Neural crest cell (in vitro differentiated cells): ENCODE measurements at places on chromosomes 7 and 10.

DNA sequence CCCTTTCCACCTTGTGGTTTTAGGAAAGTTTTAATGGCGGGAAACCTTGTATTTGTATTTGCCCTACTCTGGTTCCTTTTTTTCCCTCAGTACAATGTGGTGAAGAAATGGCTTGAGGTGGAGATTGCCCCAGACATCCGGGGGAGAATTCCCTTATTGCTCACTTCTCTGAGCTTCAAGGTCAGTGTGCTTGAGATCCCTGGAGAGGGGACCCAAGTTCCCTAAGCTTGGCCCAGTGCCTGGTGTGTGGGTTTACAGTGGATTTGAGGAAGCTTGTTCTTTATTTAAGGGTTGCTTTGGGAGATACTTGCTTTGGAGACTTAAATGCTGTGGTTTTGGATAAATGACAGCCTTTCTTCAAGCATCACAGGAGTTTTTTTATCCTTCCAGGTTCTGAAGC, 18.3 kb downstream of the CALHM2 start:
- DNase-seq: no peak

DNA sequence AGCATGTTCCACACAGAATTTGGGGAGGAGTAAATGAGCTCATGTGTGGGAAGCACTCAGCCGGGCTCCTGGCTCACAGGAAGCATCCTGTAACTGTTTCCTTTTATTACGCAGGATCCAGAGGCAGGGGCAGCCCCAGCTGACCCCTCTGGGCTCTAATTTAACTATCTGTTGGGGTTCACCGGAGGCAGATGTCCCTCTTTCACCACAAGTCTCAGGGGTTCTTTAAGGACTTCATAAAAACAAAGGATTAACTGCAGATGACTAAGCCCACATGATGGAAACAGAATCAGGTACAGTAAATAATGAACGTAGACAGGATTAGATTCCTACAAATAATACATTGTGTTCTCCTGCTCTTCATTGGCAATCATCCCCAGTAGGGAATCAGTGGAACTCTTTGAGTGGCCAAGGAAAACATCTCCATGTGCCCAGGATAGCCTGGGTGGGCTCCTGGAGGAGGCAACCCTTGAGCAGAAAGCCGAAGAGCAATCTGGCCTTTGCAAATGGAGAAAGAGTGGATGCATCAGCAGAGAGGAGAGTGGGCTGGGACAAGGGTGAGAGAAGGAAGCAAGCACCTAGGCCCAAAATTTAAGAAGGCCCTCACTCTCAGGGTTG, 24.6 kb downstream of the TBXAS1 start:
- DNase-seq: no peak

- DNase-seq: no peak
These were observed 110.7 kb downstream of the RNF32 start for GRCh38 chr7:156751319-156751718.

DNA sequence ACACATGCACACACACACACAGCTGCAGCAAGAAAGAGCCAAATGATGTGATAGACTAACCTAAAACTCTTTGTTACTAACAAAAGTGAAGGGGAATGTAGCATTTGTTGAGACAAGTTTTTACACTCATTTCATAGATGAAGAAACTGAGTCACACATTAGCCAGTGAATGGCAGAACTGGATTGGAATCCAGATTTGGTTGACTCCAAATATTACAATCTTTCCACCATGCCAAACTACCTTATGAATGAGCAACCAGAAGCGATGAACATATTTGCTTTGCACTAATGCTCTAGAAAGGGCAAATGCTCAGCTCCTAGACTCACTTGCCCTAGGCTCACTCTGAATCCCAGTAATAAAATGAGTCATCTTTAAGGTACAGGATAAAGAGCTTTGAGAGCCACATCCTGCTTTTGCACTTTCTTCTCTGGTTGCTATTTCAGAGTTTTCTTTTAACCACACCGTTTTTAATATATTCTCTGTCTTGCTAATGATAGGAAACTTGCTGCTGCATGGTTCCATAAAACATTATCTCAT, 111.9 kb downstream of the GPAM start:
- no peak for DNase-seq

DNA sequence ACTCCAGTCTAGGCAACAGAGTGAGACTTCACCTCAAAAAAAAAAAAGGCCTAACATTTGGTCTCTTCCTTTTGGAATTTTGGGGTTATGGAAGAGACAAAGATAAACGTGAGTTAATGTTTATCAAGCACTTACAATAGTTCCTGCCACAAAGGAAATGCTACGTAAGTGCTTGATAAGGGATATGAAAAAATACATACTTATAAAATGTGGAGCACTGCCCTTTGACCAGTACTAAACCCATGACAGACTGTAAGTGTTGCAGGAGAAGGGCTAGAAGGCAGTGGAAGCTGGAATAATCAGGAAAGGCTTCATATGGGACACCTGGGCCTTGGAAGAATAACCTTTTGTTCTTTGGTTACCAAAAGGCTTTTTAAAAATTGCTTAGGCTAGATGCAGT, 25.5 kb downstream of the TMEM248 start:
- no peak for DNase-seq

- DNase-seq: no peak
These were observed 578.9 kb upstream of the SEMA3D start for GRCh38 chr7:85765698-85766298.

DNA sequence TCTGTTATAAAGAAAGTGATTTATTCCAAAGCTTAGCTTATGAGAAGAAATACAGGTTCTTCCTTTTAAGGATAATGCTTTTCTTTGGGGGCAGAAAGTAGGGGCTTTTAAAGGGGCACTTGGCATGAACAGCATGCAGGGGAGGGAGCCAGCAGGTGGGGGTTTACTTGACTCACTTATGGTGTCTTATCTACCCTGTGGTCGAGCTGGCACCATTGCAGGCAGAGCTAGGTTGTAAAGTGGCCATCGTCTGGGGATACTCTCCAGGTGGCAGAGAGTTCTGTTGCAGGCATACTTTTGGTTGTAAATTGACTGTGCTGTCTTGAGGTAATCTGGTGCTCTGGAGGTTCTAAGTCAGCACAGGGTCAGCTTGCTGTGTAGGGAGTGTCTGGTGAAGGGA, 26.3 kb upstream of the IFRD1 start:
- DNase-seq: no peak

GRCh38 chr7:1096156-1097119, 8.5 kb downstream of the GPER1 start:
- no peak for DNase-seq

DNA sequence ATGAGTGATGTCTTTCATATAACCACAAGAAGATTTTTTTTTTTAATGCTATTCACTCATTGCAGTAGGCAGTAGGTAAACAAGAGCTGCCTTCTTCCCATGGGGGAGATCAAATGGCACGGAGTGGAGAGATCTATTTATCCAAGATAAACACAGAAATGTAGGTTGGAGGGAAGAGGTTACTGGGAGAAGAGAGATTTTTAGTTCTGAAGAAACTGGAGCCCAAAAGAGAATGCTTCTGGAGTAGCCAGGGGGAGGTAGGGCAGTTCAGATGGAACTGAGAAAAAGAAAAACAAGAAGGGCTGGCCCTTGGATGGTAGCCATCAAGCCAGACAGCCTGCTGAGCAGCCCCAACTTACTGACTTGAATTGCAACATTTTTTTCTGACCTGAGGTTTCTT, 270.1 kb upstream of the TPK1 start:
- no peak for DNase-seq

DNA sequence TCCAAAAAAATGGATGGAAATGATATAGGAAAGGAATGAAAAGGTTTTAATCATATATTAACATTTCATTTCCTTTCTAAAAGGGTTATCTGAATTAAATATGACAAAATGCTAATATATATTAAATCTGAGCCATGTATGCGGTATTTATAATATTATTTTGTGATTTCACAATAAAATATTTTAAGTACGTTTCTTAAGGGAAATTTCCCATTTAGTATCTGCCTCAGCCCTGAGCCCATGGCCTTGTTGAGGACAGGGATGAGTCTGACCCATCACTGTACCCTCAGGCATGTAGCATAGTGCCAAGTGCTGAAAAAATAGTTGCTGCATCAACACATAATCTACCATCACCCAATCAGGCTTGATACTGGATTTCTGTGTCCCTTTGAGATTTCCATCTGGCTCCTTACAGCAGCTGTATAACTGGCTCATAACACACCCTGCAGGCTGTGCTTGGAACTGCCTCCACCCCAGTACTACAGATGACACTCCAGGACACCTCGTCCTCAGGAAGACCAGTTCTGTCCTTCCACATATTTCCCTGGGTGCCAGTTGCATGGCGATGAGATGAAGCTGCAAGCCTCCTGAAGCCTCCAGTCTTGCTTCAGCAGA, 59.4 kb upstream of the ASAH2 start:
- DNase-seq: peak; percentile 4

- DNase-seq: no peak
These were observed 362.9 kb downstream of the MAGI2 start for GRCh38 chr7:79090543-79090942.

DNA sequence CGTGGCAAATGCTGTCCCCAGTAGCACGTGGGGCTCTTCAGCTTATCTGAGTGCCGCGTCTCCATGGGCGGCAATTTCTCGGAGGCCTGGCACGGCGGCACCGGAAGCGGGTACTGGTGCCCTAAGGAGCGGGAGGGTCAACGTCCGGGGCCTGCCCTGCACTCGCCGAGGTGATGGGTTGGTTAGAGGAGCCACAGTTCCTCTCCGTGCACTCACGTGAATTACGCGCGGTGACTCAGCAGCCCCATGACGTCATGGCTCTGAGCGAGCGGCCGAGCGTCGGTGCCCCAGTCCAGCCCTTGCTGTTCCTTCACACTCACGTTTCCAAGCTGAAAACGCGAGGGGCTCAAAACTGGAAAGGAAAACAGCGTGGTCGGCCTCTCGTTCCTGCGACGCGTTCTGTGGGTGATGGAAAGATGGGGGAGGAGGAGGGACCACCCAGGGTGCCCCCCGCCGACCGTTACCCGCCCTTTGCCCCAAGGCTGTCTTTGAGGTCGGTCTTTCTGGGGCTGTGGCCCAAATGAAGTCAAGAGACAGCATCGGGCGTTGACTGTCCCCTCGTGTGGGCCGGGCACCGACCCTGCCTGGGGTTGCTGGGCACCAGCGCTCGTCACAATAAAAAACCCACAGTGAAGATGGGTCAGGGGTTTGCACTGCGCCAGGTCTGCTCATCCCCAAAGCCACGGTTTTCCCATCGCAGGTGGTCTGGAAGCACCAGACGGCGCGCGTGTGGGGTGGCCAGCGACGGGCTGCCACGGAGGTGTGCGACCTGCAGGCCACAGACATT, 70.4 kb upstream of the CFAP46 start:
- no peak for DNase-seq

GRCh38 chr10:18221882-18222281, 81.7 kb downstream of the CACNB2 start:
- DNase-seq: no peak

GRCh38 chr7:100612730-100613390, 520 bp downstream of the MOSPD3 start:
- DNase-seq: no peak

- no peak for DNase-seq
These were observed 58.7 kb downstream of the GPAM start for GRCh38 chr10:112124866-112125265.

- DNase-seq: no peak
These were observed 2.2 kb upstream of the KNDC1 start for GRCh38 chr10:133157662-133158436.

- no peak for DNase-seq
These were observed 2.7 kb downstream of the IGFBP1 start for GRCh38 chr7:45890902-45891461.

GRCh38 chr10:15316145-15316544, 54.9 kb downstream of the FAM171A1 start:
- no peak for DNase-seq

- no peak for DNase-seq
These were observed 37.4 kb upstream of the MEOX2 start for GRCh38 chr7:15723841-15724240.

DNA sequence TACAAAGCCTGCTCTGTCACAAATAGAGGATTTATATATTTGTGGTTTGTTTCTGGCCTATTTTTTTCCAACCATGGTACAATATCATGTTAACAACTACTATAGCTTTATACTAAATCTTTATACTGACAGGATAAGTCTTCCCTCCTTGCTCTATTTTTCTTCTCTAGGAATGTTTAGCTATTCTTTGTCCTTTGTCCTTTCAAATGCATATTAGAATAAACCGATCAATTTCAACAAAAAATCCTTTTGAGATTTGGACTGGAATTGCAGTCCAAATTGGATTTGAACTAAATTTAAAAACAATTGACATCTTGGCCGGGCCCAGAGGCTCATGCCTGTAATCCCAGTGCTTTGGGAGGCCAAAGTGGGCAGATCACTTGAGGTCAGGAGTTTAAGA, 39.2 kb upstream of the CTTNBP2 start:
- DNase-seq: no peak

- DNase-seq: no peak
These were observed 362.4 kb downstream of the ADRA2A start for GRCh38 chr10:111439034-111439842.

DNA sequence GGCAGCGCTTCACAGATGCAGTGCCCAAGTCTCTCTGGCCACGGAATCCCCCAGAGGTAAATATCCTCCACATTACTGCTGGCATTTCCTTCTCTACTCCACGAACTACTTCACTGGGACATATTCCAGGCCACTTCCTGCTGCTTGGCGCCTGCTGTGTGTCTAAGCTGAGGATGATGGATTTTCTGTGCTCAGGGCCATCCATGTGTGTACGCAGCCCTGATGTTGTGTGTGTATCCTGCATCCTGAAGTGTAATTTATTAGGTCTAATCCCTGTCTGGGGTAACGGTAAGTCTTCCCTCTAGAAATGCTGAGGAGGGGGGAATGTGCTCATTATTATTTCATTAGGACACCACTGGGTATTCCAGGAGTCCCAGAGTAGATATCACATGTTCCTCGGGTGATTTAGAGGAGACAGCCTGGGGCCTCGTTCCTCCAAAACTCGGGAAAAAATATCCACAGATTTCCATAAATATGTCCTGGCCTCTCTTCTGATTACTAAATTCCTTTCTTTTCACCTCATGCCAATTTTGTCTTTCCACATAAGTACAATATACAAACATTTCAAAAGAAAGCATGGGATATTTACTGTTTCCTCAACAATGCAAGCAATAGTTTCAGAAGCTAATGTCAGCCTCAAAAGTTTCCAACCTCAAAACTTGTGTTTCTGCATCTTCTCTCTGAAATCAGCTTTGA, 25.5 kb upstream of the HABP2 start:
- DNase-seq: no peak

DNA sequence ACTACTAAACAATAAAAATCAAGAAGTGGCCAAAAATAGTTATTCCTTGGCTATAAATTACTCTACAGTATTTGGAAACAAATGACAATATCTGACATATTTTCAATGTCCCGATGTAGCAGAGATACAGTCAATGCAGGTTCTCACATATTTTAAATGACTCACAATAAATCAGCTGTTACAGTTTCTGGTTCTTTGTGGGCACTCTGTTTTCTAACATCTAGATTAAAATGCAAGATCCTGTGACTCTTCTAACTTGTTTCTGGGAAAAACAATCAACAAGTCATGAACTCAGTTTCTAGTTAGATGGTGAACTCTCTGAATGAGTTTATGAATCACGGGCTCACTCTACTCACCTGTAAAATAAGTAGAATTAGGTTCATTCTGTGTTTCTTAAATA, 849.6 kb upstream of the MBL2 start:
- no peak for DNase-seq
